ENCODE measurements at places on chromosomes 6 and 20.

DNA sequence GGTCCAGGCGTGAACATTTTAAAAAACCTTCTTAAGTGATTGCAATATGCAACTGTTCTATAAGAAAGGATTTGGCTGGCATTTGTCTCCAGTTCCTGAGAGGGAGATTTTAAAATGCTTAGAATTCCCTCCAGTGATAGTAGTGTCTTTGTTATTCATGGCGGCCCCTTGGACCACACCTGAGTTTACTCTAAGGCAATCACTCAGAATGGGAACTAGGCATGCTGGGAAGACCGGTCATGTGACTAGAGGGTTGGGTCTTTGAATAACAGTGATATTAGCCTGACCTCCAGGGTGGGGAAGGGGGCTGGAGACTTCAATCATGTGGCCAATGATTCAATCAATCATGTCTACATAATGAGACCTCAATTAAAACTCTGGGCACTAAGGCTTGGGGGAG, 50.7 kb upstream of the UTRN start:
- no peaks in the 10 kb centered on the region for H3K4me1 ChIP-seq
- H3K36me3 ChIP-seq: no peaks in the 10 kb centered on the region
- H3K27ac ChIP-seq: no peak overlapping the region
- no peak for DNase-seq
- H3K27me3 ChIP-seq: no peaks in the 10 kb centered on the region

DNA sequence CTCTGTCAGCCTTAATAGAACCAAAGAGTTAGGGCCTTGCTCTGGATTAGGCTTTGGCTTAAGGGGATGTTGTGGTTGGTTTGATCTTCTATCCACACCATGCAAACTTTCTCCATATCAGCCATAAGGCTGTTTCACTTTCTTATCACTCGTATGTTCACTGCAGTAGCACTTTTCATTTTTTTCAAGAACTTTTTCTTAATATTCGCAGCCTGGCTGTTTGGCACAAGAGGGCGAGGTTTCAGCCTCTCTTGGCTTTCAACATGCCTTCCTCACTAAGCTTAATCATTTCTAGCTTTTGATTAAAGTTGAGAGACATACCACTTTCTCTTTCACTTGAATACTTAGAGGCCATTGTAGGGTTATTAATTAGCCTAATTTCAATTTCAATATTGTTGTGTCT, 193.1 kb downstream of the NRN1 start:
- H3K27ac ChIP-seq: no peak overlapping the region
- no peak for DNase-seq
- H3K4me3 ChIP-seq: no peak overlapping the region
- peaks cover 12% of the 10 kb centered on the region for H3K4me1 ChIP-seq

DNA sequence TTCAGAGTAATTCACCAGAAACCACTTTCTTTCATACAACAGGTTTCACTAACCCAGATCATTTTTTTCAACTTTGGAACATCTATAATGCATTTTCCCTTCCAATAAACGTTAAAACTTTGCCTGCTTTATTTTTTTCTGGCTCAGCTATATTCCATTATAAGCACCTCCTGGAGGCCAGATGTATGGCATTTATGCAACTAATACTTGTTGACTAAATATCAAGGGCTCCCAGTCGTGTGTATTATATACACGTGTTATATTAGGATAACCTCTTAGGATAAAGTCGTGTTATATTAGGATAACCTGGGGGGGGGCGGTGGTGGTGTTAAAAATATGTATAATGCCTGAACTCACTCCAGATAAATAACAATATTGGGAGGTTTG, 6.7 kb downstream of the OPN5 start:
- H3K4me3 ChIP-seq: no peak overlapping the region
- DNase-seq: no peak
- H3K27ac ChIP-seq: no peak overlapping the region
- H3K4me1 ChIP-seq: no peaks in the 10 kb centered on the region
- peaks cover 40% of the 10 kb centered on the region for H3K27me3 ChIP-seq
- H3K36me3 ChIP-seq: no peaks in the 10 kb centered on the region

- no peaks in the 10 kb centered on the region for H3K27me3 ChIP-seq
- no peak for DNase-seq
- no peak overlapping the region for H3K4me3 ChIP-seq
- H3K4me1 ChIP-seq: peaks cover 40% of the 10 kb centered on the region
Observed at GRCh38 chr6:42933205-42933604, 3.9 kb downstream of the CNPY3 start.

GRCh38 chr20:59159493-59160376, 3.9 kb upstream of the ZNF831 start:
- peaks cover 1% of the 10 kb centered on the region for H3K27me3 ChIP-seq
- H3K36me3 ChIP-seq: peaks cover 8% of the 10 kb centered on the region
- peak overlapping the region; percentile 99 for H3K27ac ChIP-seq
- H3K4me1 ChIP-seq: peaks cover 68% of the 10 kb centered on the region

DNA sequence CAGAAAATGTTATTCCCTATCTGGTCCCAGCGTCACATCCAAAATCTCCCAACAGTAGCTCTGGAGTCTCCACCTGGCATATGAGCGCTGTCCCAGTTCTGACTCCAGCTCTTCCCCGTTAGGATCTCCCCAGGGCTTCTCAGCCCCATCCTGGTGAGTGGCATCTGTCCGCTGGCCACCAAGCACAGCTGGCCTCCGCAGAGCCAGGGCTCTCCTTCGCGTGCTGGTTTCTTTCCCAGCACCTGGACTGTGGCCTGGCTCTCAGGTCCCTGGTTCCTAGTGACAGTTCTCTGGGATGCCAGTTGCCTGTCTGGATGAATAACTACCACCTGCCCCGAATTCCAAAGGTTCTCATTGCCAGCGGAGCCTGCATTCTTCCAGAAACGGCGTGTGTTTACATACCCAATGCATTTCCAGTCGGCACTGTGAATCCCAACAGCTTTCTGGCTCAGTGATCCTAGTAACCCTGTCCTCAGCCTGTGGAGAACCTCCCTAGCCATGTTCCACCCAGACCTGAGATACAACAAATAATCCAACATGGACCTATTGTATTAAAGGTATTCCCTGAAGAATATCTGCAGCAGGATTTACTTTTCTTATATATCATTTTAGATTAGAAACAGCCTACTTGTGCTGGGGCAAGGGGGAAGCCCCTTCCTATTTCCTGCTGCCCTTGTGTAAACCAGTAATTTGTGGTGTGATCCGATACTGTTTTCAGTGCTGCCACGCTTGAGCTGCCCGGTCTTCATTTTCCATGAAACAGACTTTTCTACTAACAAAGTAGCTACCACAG, 69.9 kb upstream of the PDE10A start:
- no peaks in the 10 kb centered on the region for H3K27me3 ChIP-seq
- no peaks in the 10 kb centered on the region for H3K4me1 ChIP-seq
- no peaks in the 10 kb centered on the region for H3K36me3 ChIP-seq
- no peak overlapping the region for H3K4me3 ChIP-seq
- no peak for DNase-seq

GRCh38 chr6:44462797-44463727, 75.6 kb downstream of the CDC5L start:
- no peaks in the 10 kb centered on the region for H3K36me3 ChIP-seq
- peaks cover 3% of the 10 kb centered on the region for H3K27me3 ChIP-seq
- no peak overlapping the region for H3K27ac ChIP-seq
- H3K4me1 ChIP-seq: peaks cover 4% of the 10 kb centered on the region
- DNase-seq: no peak

DNA sequence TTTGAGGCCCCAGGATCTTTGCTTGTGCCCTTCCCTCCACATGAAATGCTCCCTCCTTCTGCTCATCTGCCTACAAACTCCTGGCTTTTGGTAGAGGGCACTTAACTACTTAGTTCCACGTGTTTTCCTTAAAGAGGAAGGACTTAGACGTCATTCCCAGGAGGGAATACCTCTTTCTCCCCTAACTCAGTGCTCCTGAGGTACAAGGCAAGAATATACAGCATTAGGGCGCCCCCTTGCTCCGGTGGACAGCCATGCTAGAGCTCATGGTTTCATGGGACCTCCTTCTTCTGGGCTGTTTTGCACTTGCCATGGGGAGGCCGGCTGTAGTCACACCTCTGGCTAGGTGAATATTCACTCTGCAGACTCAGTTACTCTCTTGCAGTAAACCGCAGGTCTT, 93.8 kb upstream of the LY86 start:
- no peak overlapping the region for H3K4me3 ChIP-seq
- no peaks in the 10 kb centered on the region for H3K36me3 ChIP-seq
- no peak overlapping the region for H3K27ac ChIP-seq
- H3K27me3 ChIP-seq: peaks cover 22% of the 10 kb centered on the region

- no peak overlapping the region for H3K27ac ChIP-seq
- no peak for DNase-seq
- H3K36me3 ChIP-seq: no peaks in the 10 kb centered on the region
- peaks cover 3% of the 10 kb centered on the region for H3K27me3 ChIP-seq
Observed at GRCh38 chr6:169904051-169904922, 152.9 kb downstream of the ERMARD start.

GRCh38 chr20:6705926-6706548, 61.4 kb upstream of the BMP2 start:
- no peak for DNase-seq
- no peaks in the 10 kb centered on the region for H3K36me3 ChIP-seq
- H3K27me3 ChIP-seq: no peaks in the 10 kb centered on the region
- H3K4me3 ChIP-seq: no peak overlapping the region
- H3K4me1 ChIP-seq: no peaks in the 10 kb centered on the region

DNA sequence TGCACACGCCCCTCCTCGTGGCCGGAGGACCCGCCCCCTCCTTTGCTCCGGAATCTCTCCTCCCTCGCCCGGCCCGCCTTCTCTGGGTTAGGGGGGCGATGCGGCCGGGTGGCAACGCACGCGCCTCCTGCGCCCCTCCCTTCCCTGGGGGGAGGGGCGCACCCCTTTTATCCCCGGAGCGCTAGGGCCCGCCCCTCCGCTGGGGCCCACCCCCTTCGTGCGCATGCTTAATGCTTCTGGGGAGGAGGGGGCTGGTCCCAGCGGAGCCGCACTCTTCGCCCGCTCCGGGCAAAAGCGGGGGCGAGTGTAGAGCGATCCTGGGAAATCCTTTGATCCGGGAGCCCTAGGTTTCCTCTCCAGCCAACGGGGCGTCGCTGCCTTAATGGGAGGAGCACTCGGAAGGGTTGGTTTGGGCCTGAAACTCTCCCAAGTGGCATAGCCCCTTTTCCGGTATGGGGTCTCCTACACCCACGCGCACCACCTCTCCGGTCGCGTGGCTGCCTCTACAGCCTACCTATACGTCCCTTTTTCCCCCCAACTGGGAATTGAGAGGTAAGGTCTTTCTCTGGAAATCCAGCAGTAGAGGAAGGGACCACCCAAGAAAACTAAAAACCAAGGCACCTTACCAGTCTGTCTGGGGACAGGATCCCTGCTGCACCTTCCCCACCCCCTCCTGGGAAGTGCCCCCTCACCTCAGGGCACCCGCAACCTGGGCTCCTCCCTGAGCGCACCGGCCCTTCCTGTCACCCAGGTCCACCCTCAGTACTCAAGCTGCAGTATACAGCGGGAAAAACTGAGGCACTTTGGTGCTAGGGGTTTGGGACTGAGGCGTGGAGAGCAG, 2.1 kb downstream of the SOX12 start:
- H3K27me3 ChIP-seq: peaks cover 5% of the 10 kb centered on the region
- peaks cover 34% of the 10 kb centered on the region for H3K4me1 ChIP-seq
- peak overlapping the region; percentile 47 for H3K4me3 ChIP-seq

Data from activated CD4-positive, alpha-beta memory T cell treated with anti-CD3 and anti-CD28 coated beads, Interleukin-2, amount 10 ng/mL, durations not matched to agents 7 days and 5 days (primary cell).